ENCODE measurements at places on chromosomes 16 and 17.

DNA sequence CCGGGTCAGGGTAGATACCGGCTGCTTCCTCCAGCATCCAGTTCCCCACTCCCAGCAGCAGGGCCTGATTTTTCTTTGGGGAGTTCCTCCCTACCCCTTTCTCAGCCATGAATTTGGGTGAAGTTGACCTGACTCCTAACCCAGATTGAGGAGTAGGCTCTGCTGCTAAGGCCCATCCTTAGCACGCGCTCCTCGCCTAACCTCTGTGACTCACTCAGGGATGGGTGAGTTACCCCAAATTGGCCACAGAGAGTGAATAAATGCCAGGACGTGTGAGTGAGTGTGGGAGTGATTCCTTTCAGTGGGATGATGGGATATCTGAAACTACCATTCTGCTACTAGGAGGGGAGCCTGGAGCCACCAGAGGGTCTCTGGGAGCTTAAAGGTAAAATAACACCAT, 28.9 kb upstream of the ABCC12 start:
- DNase-seq: no peak

DNA sequence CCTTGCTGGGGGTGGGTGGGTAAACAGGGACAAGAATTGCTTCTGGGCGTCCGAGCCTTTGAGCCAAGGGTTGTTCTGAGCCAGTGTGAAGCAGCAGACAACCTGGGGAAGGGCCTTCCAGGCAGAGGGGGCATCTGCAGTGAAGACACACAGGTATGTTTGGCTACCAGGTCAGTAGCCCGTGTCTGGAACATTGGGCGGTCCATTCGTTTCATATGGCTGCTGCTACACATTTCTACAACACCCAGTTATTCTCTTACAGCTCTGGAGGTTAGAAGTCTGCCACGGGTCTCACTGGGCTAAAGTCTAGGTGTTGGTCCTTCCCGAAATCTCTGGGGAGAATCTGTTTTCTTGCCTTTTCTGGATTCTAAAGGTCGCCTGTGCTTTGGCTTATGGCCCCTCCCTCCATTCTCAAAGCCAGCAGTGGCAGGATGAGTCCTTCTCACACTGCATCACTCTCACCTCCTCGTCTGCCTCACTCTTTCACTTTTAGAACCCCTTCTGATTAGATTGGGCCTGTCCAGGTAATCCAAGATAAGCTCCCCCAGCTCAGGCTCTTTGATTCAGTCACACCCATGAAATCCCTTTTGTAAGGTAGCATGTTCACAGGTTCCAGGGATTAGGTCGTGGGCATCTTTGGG, 136.1 kb downstream of the CLEC16A start:
- DNase-seq: no peak

DNA sequence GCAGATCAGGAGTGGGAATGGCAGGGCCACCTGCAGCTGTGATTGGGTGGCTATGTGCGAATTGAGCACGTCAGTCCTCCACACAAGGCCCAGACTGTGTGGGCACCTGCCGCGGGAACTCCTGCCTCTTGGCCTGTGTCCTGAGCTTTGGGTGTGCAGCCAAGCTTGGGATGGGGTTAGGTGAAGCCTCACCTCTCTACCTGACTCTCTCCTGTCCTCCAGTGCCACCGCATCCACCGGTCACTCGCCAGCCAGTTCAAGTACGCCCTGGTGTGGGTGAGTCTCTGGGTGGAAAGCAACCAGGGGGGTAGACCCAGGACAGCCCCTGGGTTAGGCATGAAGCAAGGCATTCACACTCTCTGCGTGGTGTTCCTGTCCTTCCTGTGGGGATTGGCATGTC, 2.3 kb upstream of the MYO15A start:
- DNase-seq: no peak

DNA sequence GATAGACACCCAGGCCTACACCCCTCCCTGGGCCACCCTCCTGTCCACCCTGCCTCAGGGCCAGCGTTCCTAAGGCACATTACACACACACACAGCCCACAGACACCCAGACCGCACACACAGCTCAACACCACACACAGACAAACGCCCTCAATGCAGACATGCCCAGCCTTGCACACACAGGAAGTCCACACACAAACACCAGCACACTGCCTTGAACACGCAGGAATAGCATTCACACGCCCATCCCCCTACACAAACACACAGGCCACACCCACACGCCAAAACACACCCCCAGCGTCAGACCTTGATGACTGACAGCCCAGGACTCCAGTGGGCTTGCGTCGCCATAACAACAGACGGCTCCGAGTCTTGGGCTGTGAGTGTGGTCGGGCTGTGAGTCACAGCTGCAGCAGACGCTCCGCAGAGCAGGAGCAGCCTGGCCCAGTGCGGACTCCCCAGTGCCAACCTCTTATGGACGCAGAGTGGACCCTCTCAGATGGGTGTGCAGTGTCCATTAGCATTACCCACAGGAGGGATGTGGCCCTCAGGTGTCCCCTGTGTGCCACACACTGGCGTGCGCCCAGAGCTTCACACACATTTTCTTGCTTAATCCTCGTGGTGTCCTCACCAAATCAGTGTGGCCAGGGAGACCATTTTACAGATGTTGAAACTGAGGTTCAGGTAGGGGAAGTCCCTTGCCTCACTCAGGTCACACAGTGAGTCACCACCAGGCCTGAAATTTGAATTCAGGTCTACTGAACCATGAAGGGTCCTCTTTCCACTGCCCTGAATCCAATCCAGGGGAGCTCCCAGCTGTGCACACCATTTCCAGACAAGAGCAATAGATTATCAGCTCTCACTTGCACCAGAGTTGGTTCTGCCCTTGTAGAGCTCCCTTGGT, 17.8 kb upstream of the RAI1 start:
- DNase-seq: peak; percentile 30

- no peak for DNase-seq
Measured at GRCh38 chr16:56113223-56113622, 78.1 kb upstream of the GNAO1 start.

GRCh38 chr16:60636117-60636516, 1400.1 kb downstream of the CDH8 start:
- no peak for DNase-seq
